ENCODE measurements at places on chromosomes 5 and 9.

- DNase-seq: peak; percentile 43
Measured at GRCh38 chr5:173016598-173017046, 33.1 kb downstream of the ATP6V0E1 start.

DNA sequence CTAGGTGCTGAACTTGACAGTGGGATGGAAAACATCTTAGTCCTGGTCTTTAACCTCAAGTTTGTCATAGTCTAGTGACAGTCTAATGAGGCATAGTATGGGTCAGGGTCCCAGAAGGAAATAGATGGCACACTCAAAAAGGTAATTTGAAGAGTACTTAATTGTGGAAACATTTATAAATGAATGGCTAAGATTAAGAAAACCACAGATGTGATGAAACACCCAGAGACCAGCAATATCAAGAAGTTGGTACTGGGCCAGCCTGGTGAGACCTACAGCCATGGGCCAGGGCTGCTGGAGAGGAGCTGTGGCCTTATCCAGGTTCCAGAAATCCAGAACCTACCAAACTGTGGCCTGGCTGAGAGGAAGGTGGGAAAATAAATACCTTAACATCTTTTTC is 93.5 kb upstream of the ATG10 start:
- DNase-seq: no peak

DNA sequence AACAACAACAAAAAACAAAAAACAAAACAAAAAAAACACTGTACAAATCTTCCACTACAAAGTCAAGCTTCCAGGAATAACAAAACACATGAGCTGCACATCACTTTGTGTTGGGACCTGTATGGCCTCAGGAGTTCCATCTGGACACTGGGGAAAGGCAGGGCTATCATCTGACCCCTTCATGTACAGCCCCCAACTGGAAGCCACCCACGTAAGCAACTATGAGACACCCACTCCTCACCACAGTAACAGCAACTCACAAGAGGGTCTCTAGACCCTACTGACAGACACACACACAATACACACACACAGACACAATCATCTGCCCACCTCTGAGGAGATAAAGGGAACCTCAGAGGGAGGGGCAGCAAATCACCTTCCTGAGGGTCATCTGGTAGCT is 81.7 kb upstream of the LRRTM2 start:
- DNase-seq: no peak

GRCh38 chr9:804026-804425 is 37.5 kb upstream of the DMRT1 start:
- DNase-seq: no peak

GRCh38 chr5:145704724-145705123 is 130.4 kb downstream of the PRELID2 start:
- no peak for DNase-seq

- DNase-seq: no peak
Measured at GRCh38 chr9:89756891-89757537, 152.2 kb downstream of the GADD45G start.

DNA sequence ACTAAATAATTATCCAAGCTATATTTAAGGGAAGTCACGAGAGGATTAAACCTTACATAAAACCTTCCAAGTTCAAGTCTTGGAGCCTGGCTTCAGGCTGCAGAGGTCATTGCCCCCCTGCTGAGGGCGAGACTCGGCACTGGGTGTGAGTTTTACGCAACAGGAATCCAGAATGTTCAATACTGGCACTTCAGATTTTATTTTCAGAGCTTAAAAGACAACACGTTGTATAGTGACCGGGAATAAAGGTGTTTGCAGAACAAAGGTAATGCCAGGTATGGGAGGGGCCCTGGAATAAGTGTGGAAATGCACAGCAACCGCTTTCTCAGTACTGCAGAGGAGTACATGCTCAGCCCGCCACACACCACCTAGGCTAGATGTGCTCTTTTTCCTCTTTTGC is 207.0 kb downstream of the GAPVD1 start:
- no peak for DNase-seq

- no peak for DNase-seq
Measured at GRCh38 chr9:14292181-14292739, 21.7 kb downstream of the NFIB start.

- no peak for DNase-seq
Measured at GRCh38 chr5:172167895-172168294, 20.1 kb downstream of the STK10 start.

DNA sequence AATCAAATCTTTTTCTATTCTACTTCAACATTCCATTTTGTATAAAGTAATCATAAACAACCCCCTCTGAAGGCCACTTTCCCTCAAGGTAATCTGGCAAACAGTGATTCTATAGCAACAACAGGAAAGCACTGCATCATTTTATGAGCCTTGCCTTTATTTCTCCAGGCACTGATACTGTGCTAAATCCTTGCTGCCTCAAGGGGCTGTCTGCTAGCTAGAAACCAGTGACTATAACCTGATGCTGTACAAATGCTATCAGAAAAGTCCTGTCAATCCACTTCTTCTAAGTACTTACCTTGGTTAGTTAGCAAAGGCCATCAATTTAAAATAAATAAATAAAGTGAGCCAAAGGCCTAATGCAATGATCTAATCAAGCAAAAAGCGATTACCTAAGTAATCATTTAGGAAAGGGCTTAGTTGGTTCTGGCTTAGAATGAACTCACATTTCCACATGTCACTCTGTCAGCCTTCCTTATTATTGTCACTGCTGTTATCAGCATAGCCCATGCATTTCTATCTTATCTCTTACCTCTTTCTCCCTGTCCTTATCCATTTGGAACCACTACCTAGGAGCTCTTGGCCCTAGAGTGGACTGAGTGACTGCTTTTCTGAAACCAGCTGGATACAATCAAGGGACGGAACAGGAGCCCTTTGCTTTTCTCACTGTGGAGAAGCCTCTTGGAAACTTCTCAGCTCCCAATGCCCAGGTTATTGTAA is 246.1 kb upstream of the MEF2C start:
- no peak for DNase-seq

GRCh38 chr5:18876565-18876964 is 1111.4 kb downstream of the CDH18 start:
- no peak for DNase-seq

- DNase-seq: peak; percentile 35
Measured at GRCh38 chr9:2229109-2229721, 214.1 kb downstream of the SMARCA2 start.

GRCh38 chr9:36332006-36332405 is 68.1 kb downstream of the RNF38 start:
- no peak for DNase-seq

- peak; percentile 21 for DNase-seq
Measured at GRCh38 chr9:94864862-94865509, 138.5 kb downstream of the AOPEP start.

- no peak for DNase-seq
Measured at GRCh38 chr9:123335193-123335985, 20.6 kb upstream of the CRB2 start.

- DNase-seq: no peak
Measured at GRCh38 chr5:29016067-29016466, 1977.7 kb upstream of the CDH9 start.
